ENCODE measurements at places on chromosomes 4 and X.

- no peak for DNase-seq
Measured at GRCh38 chr4:139889901-139890300, 224.3 kb downstream of the MGST2 start.

GRCh38 chr4:11072999-11073398, 355.7 kb downstream of the HS3ST1 start:
- DNase-seq, result no peak

GRCh38 chrX:25013632-25014365, 2.0 kb downstream of the ARX start:
- DNase-seq, result no peak

DNA sequence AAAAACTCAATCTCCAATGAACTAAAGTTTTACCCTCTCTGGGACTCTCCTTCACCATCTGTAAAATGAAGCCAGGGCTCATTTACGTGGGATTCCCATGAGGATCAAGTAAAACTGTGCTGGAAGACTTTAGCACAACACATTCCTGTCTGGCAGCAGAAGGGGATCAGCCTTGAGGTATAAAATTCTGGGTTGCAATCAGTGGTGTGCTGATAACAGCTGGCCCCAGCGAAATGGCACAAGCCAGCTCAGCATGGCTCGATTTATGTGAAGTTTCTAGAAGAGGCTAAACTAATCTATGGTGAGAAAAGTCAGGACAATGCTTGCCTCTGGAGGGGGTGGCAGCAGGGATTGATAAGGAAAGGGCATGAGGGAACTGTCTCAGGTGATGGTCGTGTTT, 28.4 kb downstream of the ZNF630 start:
- no peak for DNase-seq

GRCh38 chrX:11386001-11386523, 92.8 kb downstream of the AMELX start:
- peak; percentile 72 for DNase-seq

DNA sequence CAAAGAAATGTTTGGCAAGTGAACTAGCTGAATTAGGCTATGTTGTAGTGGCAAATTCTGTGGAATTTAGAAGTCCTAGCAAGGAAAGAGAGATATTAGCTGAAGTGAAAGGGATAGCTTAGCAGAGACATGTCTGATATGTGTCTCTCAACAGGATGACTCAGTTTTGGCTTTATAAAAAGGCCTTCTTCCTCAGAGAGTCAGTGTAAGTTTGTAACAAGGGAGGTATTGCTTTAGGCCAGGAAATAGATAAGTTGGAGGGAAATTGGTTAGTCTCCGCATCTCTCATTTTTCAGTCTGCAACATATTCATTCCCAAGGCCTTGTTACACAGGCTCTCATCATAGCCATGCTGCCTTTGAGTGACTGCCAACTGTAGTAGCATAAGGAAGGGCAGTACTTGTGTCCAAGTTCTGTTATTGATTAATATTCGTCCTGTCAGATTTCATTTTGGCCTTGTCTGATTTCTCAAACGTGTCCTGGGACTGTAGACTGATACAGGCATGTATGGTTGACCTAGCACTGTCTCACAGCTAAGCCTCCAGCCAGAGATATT, 4.0 kb downstream of the TMEM164 start:
- DNase-seq, result no peak

DNA sequence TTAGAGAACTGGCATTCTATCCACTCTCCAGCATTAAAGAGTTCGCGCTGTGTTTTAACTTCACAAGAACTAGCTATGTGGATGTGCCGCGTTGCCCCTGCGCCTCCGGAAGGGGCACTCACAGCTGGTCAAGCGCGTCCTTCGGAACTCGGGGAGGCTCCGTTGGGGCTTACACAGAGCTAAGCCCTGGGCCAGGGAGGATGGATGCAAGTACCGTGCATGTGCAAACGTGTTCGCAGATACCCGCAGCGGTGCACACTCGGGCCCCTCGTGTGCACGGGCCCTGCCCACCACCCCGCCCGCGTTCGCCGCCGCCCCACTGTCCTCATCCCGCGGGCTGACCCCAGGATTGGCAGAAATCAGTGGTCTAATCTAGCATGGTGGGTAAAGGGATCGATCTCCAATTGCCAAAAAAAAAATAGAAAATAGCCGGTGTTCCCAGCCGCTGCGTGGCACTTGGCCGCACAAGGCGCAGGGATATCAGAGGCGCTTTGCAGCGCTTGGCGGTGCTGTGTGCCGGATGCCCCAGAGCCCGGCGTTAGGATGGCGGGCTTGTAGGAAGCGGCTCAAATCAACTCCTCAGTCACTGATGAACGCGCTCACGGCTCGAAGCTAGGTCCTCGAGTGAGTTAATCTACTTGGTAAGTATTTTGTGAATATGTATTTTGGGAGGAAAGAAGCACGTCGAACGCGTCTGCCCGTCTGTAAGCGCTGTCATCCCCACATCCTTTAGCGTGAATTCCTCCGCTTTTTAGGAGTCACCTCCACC, 989 bp upstream of the PCDH10 start:
- DNase-seq, result no peak

- no peak for DNase-seq
Measured at GRCh38 chr4:143407474-143407873, 70.8 kb downstream of the GAB1 start.

GRCh38 chr4:82718162-82718940, 80.2 kb downstream of the SCD5 start:
- DNase-seq, result no peak

DNA sequence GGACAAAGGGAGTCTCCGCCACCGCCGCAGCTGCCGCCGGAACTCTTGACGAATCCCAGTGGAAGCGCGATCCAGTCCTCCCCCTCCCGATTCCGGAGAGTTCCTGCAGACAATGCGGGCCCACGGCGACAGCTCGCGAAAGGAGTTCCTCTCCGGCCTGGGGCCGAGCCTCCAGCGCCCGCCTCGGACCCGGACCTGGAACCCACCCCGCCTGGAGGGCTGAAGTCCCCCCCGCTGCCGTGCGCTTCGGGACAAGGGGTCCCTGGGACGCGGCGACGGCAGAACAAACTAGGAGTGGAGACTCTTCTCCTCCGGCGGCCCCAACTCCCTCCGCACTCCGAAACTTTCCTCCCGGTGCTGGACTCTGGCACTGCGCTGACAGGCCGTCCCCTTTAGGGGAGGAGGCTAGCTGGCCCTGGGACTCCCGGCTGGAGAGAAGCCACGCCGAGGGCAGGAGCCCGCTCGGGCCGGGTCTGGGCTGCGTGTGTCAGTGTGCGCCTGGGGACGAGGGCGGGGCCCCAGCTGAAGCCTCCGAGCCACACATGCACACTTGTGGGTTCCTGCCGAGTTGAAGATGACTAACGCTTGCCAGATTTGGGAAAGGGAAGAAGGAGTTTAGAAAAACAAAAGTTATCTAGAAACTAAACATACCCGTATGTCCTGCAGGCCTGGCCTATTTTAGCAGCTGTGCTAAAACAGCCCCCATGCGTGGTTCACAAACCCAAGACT, at the start of gene ANTXR2:
ANTXR2 (minus strand) TSS at position 486 of the 729 bp plus-strand sequence. CDS start 669 bp downstream, outside the sequence.
- peak; percentile 90 for DNase-seq

DNA sequence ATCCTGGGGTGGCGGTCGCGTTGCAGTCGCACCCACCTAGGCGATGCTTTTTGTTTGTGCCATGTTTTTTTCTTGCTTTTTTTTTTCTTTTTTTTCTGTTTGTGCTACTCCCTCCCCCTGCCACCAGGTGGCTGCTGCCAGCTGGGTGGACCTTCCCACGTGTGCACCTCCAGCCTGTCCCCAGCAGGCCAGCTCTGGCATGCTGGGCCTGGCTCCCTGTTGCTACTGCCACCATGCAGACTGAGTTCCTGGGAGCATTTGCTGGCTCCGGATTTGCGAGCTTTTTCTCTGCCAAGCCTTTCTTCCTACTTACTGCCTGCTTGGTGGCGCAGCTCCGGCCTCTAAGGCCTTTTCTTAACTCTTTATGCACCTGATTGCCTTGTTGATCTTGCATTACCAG, 161.2 kb upstream of the WDFY3 start:
- DNase-seq, result no peak

DNA sequence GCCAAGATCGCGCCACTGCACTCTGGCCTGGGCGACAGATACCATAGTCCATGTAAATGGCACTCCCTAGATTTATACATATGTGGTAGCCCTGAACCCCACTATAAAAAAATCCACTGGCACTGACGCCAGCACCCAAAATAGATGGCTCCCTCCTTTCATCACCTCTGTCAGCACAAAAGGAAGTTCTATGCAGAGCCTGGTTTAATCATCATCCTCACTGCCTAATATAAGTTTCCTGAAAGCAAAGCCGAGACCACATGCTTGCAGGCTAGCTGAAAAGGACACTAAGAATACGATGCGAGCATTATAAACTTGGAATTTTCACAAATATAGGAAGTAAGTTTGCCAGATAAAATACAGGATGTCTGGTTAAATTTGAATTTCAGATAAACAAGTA, 27.5 kb upstream of the DOCK11 start:
- no peak for DNase-seq

GRCh38 chr4:24417206-24417605, 167.1 kb downstream of the DHX15 start:
- no peak for DNase-seq

- DNase-seq, result no peak
Measured at GRCh38 chr4:152236519-152237056, 299.3 kb downstream of the FBXW7 start.

- no peak for DNase-seq
Measured at GRCh38 chr4:128596115-128596514, 213.4 kb upstream of the JADE1 start.

GRCh38 chr4:27463816-27464215, 603.2 kb downstream of the STIM2 start:
- no peak for DNase-seq

- no peak for DNase-seq
Measured at GRCh38 chr4:158859661-158860060, 90.8 kb downstream of the FNIP2 start.

DNA sequence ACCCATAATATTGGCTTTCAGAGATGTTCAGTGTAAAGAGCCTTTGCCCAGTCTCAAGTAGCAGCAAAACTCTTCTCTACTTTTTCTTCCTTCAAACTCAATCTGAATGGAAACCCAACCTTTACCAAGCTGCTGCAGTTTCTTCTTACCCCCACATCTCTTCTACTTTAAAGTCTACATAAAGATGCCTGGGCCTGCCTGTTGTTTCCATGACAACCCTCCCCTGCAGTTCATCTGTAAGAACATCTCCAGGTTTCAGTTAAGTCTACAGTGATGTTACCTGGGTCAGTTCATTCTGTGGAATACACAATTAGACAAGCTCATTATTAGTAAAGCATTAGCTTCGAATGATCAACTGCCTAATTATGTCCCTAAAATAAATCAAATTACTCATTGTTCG, 81.4 kb downstream of the SPANXN3 start:
- DNase-seq, result no peak

GRCh38 chr4:87601361-87601760, 7.0 kb upstream of the DSPP start:
- no peak for DNase-seq

DNA sequence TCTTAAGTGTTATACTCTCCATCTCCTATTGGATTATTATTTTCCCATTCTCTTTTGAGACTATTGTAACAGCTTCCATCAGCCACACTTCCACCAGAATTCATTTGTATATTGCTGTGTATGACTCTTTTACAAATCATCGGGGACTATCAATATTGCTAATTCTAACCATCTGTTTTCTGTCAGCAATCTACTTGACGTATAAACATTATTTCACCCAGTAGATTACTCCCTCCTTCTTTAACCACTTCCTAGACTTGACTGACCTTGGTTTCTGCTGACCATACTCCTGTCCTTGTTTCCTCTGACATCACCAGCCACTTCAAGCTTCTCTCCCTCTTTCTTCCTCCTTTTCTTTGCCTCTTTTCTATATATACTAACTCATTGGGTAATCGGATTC, 402.9 kb downstream of the PCDH18 start:
- DNase-seq, result peak; percentile 49

DNA sequence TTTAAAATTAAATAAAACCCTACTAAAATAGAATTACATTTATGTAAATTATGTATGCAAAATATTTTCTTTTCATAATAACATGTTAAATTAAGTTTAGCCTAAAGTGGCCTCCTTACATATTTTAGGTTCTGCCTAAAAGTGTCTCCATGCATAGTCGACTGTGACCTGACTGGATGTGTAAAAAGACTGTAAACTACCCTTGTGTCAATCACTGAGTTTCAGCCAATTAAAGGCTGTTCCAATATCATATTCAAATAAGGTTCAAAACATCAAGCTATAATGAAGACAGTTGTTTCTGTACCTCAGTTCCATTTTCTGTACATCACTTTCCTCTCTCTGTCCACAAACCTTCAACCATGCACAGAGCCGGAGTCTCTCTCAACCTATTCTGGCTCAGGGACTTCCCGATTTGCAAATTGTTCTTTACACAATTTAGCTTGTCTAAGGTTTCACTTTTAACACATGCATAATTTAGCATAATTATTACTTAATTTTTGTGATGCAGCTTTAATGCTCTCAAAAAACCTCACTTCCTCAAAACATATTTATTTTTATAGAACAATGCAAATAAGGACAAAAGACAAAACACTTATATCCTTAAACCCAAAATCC, 60.1 kb downstream of the SH3RF1 start:
- no peak for DNase-seq

DNA sequence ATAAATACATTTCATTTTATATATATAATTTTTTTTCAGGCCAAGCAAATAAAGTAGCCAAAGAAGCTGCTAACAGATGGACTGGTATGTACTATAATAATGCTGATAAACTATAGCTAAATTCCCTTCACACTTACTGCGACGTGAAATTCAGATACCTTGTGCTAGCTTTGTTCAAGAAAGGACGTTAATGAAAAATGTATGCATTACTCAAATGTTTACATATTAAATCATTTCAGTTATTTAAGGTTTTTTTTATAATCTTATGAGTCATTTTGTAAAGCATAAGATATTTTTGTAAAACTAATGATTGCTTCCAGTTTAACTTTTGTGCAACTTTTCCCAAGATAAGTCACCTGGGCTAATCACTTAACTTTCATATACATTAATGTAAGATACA, 57.2 kb upstream of the TMEM131L start:
- peak; percentile 20 for DNase-seq

GRCh38 chr4:172842779-172843178, 325.8 kb upstream of the GALNT7 start:
- no peak for DNase-seq

DNA sequence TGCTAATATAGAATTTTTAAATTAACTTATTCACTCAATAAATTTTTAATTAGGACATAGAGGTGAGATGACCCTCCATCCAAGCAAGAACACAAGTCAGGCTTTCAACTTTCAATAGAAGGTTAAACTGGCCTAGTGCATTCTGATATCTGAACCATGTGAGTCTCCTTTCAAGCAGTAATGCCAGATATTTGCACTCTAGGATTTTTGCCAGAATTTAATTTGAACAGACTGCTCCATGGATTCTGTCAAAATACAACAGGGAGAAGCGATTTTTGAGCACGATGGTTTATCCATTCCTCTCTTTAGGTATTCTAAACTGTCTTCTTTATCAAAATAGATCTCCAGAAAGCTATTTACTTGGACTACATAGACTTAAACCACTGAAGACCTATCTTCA, 72.0 kb upstream of the DCLK2 start:
- no peak for DNase-seq

GRCh38 chr4:65670020-65670330, 314 bp downstream of the EPHA5 start:
- DNase-seq, result no peak

- DNase-seq, result peak; percentile 49
Measured at GRCh38 chr4:119025420-119025819, 110.2 kb upstream of the MYOZ2 start.

Measured in HCEC 1CT (cell line).